ENCODE measurements at places on chromosomes 1 and 21.
A peak's percentile ranks its signal among the peaks of the same experiment; 100 is the strongest.

DNA sequence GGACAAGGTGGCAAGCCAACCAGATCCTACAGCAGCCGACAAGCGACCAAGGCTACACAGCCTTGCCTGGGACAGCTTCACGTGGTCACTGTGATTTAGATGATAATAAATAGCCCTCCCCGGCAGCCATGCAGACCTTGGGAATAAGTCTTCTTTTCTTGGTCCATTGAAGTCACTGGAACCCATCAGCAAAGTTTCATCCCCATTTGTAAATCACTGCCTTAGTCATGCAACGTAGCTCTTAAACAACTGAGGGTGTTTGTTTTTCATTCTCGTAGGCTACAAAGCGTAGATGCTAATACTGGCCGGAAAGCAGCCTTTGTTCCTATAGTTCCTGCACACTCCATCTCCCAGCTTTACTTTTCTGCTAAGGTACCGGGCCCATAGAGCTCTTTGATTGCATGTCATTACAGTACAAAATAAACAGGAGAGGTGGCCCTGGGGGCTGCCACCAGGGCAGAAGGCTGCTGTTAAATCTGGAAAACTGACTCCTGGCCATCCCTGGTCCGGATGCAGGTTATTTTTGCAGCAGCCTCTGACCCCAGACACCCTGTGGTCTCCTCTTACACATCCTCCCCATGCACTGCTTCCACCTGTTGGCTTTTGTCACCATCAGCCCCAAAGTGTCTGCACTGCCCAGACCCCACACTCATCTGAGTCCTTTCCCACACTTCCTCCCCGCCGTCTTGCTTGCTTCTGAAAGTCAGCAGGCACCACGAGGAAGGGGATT is 105.5 kb downstream of the TOMM20 start:
- DNase-seq, result no peak

- DNase-seq, result no peak
These were observed 38.3 kb upstream of the ADORA3 start for GRCh38 chr1:111541721-111542120.

- DNase-seq, result no peak
These were observed 24.1 kb downstream of the EIF4G3 start for GRCh38 chr1:21152423-21153100.

DNA sequence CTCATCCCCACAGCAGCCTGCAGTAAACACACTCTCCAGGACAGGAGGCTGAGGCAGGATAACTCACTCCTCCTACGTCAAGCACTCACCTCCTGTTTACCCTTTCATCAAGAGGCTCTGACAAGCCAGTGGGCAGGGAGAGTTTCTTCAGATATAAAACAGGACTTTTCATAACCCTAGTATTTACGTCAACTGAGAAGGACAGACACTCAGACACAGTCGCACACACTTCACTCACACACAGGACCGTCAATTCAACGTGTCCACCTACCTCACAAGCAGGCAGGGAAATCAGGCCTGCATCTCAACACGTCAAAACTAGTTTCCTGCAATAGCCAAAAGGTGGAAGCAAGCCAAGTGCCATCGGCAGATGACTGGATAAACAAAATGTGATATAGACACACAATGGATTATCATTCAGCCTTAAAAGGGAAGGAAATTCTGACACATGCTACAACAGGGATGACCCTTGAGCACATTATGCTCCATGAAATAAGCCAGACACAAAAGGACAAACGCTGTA is 48.6 kb downstream of the ITPKB start:
- no peak for DNase-seq

DNA sequence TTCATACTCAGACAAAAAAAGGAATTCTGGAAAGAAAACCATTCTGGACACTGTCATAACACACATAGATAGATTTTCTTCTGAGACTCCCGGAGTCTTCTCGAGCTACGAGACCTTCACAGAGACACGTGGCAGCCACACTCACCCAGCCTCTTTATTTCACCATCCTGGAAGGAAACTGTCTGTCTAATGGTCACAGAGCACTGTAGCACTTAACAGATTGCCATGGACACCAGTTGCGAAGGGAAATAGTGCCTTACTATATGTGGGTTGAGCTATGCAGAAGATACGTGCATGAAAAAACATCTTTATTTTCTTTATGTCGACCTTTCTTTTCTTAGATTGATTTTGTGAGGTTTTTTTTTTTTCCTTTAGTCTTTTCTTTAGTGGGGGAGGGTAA is 57.9 kb downstream of the ZP4 start:
- DNase-seq, result no peak

DNA sequence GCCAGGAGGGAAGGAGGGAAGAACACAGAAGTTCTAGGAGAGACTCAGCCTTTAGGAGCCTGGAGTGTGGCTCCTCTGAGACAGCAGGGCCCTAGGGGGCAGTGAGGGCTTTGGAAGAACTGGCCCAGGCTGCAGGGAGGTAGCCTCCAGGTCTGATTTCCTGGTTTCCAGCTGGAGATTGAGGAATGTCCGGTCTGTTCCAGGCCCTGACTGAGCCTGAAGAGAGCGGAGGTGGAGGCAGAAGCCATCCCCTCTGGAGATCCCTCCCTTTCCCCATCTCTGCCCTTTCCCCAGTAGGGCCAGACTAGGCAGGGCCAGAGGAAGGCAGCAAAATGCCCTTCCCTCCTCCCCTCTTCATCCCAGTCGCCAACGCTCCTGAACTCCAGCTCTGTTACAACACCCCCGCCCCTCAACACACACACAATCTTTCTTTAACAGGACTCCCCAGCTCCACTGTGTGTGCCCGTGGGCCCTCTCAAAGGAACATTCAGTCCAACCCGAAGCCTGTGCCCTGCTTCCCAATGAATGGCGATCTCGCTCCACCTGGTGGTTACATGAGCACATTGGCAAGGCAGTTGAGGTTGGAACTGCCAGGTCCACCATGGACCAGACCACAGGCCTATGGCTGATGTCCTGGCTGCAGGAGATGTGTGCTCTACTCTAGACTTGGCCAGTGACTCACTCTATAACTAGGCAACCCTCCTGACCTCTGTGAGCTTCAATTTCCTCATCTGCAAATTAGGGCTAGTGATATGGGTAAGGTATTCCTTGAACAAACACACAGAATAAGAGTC is 32.0 kb downstream of the MAP7D1 start:
- peak; percentile 61 for DNase-seq

DNA sequence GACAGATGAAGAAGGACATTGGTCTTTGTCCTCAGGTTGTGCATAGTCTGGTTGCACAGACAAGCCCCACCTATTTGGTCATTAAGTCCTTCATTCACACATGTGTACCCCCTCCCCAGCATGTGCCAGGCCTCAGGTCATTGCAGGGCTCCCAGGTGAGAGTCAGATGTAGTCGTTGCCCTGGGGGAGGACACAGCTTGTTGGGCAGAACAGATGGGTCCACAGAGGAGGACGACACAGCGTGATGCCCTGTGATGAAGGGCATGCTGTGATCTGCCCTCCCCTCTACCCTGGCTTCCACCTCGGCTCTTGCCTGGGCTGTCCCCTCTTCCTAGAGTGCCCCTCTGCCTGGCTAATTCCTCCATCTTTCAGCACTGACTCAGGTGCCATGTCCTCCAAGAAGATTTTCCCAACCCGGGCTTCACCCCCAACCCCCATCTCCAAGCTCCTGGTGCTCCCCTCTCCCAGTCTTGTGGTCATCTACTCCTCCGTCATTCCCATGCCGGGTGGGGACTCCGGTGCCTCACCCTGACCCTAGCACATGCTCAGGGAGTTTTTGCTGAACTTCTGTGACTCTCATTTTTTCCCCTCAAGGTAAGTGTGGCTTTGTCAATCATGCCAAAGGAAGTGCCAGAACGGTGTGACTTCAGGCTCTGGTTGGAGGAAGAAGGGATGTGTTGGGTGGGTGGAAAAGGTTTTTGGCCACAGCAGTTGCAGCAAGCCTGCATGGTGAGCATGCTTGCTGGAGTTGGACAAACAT is 220.5 kb downstream of the FOXD2 start:
- DNase-seq, result no peak

- DNase-seq, result no peak
These were observed 87.0 kb upstream of the ZC3H11B start for GRCh38 chr1:219699870-219700269.

GRCh38 chr1:5519366-5520135 is 472.7 kb downstream of the NPHP4 start:
- DNase-seq, result no peak

- DNase-seq, result no peak
These were observed 4.2 kb downstream of the RCAN3 start for GRCh38 chr1:24506691-24507381.

DNA sequence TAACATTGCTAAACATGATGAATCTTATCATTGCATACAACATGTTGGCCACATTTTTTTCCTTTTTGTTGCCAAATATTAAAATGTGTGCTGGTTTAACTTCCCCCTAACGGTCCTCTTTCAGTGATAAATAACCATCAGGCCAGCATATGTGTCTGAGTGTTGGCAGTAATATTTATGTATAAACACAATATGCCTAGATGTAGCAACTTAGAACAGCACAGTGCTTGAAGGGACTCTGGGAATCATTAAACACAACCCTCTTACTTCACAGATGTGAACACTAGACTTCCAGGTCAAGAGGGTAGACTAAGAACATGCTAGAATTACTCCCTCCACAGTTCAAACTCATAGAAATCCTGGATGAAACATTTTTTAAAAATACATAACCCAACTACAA is 581.8 kb downstream of the PLPP3 start:
- DNase-seq, result no peak

DNA sequence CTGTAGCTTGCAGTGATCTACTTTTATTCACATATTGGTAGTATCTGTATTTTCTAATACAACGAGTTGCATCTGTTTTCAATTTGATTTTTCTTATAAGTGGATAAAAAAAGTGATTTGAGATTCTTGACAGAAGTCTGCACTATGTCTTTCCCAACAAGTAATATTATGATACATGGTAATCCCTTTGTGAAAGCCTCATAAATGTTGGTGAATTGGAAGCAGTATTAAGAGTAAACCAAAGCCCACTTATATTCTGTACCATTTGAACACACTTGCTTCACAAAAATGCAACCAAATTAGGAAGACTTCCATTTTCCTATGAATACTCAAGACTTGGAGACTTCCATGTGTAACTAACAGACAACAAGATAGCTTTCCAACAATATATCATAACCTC is 172.0 kb downstream of the HMCN1 start:
- DNase-seq, result no peak

GRCh38 chr1:29398431-29398830 is 162.1 kb downstream of the PTPRU start:
- no peak for DNase-seq

GRCh38 chr1:209797978-209798639 is 7.8 kb downstream of the IRF6 start:
- no peak for DNase-seq

DNA sequence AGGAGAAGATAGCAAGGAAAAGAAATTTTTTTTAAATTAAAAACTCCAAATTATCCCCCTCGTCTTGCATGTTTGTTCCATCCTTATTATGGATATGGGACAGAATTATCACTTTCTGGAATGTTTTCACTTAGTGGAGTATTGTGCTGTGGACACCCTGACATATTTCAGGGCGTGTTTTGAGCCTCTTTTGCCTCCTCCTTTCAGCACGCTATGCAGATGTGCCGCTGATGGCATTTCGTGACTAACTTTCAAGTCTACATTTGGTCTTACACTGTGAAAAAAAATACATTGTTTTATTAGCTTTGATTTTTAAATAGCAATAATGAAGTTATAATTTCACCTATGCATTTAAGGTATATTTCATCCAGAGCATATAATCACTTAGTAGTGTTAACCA is 738.7 kb downstream of the LTN1 start:
- no peak for DNase-seq

DNA sequence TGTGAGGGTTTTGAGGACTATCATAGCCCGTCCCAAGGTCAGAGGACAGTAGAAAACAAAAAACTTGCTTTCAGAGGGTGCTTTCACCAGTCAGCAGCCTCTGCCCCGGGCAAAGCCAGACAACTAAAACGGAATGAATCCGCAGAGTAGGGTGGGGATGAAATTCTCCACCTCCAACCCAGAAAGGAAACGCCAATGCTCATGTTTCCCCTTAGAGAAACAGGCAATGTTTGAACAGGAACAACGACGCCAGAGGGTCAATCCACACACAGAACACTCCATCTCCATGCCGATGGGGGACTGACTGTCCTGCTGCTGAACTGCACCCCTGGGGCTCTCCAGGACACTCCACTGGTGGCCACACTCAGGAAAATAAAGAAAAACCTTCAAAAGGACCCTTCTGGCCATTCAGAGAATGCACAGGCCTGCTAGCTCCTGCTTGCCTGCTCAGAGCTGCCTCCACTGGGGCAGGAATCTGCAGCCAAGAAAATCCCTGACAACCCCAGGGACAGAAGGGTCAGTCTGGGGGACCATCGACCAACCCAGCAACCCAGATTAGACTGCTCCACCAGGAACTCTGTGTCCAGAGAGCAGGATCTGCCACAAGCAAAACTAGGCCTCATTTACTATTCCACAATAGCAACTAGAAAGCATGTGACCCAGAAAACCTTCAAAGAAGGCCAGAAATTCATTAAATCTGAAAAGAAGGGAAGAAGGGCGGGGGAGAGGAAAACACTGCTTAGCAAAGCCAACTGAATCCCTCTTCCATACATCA is 116.0 kb downstream of the TOMM20 start:
- no peak for DNase-seq

- DNase-seq, result no peak
These were observed 4.0 kb upstream of the LAMC1 start for GRCh38 chr1:183019139-183019740.

DNA sequence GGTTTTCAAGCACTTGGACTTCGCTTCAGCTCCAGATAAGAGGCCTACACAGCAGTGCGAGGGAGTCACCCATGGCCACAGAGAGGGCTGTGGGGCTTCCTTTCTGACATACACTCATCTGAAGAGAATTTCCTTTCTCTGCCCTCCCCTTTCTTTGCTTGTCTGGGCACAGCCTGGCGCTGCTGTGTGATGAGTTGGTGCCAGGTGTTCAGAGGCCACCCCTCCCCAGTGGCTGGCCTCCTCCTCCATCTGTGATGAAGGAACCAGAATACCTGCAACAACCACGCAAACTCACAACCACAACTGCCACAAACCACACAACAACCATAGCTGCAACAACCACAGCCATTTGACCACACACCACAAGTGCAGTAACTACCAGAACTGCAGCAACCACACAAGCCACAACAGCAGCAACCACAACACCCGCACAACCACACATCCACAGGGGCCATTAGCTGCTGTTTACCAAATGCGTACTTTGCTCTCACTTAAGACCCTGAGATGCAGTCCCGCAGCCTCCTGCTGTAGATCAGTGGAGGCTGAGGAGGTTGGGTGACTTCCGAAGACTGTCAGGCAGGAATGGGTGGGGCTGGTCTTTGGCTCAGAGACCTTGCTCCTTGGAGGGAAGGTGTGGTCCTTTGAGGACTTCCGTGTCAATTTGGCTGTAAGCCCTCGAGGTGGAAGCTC is 71.1 kb downstream of the IER5 start:
- DNase-seq, result no peak

- no peak for DNase-seq
These were observed 91.6 kb downstream of the CD247 start for GRCh38 chr1:167426716-167427115.

GRCh38 chr1:47416319-47417169 is 459 bp downstream of the FOXE3 start:
- DNase-seq, result no peak

- no peak for DNase-seq
These were observed 13.4 kb downstream of the ZCCHC17 start for GRCh38 chr1:31310198-31310597.
